ENCODE measurements at places on chromosomes 1 and 21.
A peak's percentile ranks its signal among the peaks of the same experiment; 100 is the strongest.

- no peak for DNase-seq
These were observed 678 bp downstream of the MCM3AP start for GRCh38 chr21:46284733-46285132.

DNA sequence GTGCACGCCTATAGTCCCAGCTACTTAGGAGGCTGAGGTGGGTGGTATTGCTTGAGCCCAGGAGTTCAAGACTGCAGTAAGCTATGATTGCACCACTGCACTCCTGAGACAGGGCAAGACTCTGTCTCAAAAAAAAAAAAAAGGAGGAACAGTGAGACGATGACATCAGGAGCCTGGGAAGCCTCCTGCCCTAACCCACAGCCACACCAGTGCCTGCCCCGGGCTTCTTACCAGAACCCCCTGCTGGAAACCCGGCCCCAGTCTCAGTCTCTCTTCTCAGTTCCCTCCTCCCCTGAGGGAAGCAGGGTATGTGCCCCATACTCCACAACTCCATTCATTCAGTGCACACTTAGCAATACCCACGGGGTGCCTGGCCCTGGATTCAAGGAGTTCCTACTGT is 9.1 kb downstream of the COL8A2 start:
- no peak for DNase-seq

DNA sequence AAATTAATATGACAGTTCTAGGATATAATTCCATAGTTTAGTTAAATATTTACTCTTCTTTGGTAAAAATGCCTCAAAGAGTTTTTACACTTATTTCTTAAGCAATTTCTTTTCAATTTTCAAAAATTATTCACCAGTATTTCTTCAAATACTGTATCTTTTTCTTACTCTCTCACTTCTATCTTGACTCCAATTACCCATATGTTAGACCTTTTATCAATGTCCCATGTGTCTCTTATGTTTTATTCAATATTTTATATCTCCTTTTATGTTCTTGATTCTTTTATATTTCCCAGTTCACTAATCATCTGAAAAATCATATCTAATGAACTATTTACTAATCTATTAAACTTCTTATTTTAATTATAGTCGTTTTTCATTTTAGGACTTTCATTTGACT is 11.5 kb upstream of the LRIF1 start:
- DNase-seq: no peak

- no peak for DNase-seq
These were observed 71.5 kb downstream of the MAP10 start for GRCh38 chr1:232876506-232877364.

- DNase-seq: no peak
These were observed 28.4 kb downstream of the MAN1C1 start for GRCh38 chr1:25644962-25645361.

DNA sequence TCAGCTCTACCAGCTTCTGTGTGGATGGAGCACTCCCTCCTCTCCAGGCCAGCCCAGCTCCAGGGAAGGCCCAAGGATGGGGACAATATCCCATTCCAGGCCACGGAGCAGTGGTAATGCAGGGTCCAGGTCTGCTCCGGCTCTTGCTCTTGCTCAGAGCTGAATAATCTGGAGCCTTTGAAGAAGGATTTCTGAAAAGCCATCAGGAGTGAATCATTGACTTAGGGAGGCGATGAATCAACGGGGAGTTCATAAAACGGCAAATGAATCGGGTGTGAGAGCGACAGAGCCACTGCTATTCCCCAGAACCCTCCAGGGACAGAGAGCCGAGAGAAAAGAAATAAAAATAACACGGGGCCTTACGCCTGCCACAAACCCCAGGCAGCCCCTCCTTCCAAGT is 7.7 kb downstream of the POU3F1 start:
- no peak for DNase-seq

DNA sequence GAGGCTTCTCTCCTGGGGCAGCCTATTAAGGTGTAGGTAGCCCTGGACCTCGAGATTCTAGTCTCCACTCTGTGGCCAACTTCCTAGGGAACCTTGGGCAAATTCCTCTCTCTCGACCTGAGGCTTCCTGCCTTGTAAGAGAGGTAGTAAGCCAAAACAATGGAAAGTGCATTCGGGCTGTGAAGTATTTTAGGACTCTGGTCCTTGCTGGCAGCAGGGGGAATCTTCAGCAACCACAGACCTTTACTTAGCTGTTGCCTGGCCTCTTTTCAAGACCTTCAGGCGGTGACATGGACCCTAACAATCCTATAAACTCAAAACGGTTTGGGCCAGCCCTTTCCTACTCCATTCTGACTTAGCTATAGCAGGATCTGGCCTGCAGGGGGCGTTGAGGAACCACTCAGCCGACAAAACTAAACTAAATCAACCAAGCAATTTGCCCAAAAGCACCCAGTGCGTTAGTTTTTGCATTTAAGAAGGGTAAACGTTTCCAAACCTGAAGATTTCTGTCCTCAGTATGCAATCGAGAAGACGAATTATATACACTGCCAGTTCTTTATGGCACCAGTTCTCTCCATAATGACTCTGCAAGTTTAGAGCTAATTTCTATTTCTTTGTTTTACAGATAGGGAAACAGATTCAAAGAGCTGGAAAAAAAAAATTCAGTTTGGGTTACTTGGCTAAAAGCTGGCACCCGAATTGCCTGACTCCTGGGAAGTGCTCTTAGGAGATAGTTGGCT is 10.9 kb upstream of the SESN2 start:
- DNase-seq: peak; percentile 74

GRCh38 chr21:31072533-31072932 is 34.3 kb upstream of the KRTAP19-8 start:
- no peak for DNase-seq

- DNase-seq: no peak
These were observed 264.6 kb upstream of the RAB4A start for GRCh38 chr1:229006121-229006870.

- DNase-seq: no peak
These were observed 31.6 kb downstream of the VN1R5 start for GRCh38 chr1:247287460-247287859.

- DNase-seq: no peak
These were observed 9.6 kb downstream of the PM20D1 start for GRCh38 chr1:205840146-205840923.

- no peak for DNase-seq
These were observed 138.0 kb upstream of the SOD1 start for GRCh38 chr21:31521515-31521914.

Measured in activated T-cell treated with anti-CD3 and anti-CD28 coated beads for 48 hours (primary cell).